ENCODE measurements at places on chromosomes 12 and 14.

GRCh38 chr14:27006570-27006969 lies 408.7 kb upstream of the NOVA1 start:
- no peak for DNase-seq

GRCh38 chr14:24179294-24179960 lies 7.5 kb downstream of the REC8 start:
- no peak for DNase-seq

DNA sequence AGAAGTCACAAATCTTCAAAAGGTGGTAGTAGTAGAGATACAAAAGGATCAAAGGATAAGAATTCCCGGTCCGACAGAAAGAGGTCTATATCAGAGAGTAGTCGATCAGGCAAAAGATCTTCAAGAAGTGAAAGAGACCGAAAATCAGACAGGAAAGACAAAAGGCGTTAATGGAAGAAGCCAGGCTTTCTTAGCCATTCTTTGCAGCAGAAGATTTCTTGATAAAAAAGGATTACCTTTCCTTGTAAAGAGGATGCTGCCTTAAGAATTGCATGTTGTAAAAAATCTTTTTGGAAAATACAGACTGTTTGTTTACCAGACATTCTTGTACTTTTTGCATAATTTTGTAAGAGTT lies 6.6 kb downstream of the PNN start:
- no peak for DNase-seq

DNA sequence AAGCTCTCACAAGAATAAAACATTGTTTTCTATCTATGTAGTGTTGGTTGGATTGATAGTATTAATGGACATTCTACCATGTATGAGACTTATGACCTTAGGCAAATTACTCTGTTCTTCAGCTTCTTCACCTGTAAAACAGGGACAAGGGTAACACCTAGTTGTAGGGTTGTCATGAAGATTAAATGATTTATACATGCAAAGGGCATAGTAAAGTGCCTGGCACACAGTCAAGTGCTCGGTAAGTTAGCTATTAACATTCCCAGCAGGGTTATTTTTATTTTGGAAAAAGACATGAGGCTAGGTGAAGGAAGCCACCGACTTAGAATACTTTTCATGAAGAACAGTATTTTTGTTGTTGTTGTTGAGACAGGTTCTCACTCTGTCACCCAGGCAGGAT lies 71.2 kb upstream of the PLXNC1 start:
- DNase-seq = no peak

- no peak for DNase-seq
These were observed 53.2 kb upstream of the AMN1 start for GRCh38 chr12:31781894-31782540.

DNA sequence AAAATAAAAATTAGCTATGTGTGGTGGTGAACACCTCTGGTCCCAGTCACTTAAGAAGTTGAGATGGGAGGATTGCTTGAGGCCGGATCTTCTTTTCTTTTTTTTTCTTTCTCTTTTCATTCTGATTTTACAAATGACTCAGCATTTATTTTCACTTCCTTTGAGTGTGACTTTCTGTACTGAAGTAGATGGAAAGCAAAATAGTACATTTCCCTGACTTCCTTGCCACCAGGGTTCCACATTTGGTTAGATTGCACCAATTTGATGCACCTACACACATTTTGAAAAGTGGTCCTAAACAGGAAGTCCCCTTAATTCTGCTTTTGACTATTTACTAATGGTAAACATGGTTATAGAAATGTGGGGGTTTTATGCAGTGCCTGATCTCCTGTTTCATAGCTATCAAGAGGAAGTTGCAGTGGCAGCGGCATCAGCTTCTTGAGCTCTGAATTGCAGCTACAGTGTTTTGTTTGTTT lies 13.0 kb upstream of the LEMD3 start:
- peak; percentile 29 for DNase-seq

GRCh38 chr12:122161682-122162081 lies 12.3 kb downstream of the IL31 start:
- DNase-seq = no peak

DNA sequence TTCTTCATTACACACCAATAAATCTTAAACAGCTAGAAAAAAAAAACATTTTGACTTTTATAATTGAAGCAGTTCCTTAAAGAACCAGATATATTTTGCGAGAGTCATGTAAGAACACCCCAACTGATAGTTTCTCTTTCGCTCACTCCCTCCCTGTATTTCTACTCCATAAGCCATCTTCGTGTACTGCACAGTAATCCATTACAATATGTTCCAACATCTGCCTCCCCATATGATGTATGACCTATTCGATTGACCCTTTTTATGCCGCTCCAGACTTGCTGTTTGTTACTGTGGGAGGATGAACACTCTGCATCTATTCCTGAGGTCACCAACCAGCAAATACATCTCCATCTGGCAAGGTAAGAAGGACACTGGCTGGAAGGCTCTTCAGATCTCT lies 331.7 kb downstream of the SOX5 start:
- DNase-seq = no peak

GRCh38 chr14:105420101-105420973 lies 710 bp downstream of the MTA1 start:
- no peak for DNase-seq

DNA sequence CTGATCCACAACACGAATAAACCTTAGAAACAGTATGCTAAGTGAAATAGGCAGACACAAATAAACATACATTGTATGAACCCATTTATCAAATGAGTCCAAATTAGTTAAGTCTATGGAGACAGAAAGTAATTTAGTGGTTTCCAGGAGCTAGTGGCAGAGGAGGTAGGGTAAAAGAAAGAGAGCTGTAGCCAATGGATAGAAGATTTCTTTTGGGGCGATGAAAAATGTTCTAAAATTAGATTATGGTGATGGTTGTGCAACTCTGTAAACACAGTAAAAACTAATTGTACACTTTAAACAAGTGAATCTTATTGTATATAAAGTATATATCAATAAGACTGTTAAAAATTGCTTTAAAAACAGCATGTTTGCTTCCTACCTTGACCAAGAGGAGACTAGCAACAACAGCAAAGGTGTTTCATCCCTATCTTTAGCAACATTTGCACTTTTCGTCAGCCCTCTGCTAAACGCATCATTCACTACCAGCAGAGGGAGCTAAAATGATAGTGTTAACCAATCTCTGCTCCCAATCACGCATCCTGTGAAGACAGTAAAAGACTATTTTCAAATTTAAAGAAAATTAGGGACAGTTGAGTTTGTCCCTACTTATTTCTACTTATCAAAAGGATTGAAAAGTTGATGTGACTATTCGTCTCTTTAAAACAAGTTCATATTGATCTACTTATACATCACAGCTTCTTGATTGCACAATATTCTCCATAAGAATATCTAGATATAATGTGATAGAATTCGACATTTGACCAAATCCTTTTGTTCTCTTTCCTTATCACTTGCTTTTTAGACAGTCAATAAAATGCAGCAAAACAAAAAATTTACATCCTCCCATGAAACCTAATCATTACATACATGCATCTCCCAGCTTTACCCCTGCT lies 24.0 kb upstream of the LGR5 start:
- peak; percentile 53 for DNase-seq

DNA sequence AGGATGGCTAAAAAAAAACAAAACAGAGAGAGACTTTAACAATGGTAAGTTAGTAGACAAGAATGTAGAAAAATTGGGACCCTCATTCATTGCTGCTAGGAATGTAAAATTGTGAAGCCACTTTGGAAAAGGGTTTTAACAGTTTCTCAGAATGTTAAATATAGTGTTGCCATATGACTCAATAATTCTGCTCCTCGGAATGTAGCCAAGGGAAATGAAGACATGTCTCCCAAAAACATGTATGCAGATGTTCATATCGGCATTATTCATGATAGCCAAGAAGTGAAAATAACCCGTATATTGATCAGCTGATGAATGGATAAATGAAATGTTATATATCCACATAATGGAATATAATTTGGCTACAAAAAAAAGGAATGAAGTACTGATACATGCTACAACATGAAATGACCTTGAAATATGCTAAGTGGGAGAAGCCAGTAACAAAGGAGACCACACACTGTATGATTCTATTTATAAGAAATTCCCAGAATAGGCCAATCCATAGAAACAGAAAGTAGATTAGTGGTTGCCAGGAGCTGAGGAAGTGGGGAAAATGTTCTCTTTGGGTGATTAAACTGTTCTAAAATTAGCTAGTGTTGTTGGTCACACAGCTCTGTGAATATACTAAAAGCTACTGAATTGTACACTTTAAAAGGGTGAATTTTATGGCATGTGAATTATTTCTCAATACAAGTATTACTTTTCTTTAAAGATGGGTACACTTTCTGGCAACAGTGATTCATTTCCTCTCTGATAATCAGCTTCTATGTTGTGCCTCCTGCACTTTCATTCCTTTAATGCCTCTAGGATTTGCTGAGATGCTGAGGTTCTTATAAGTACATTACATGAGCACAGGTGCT lies 132.5 kb downstream of the DAAM1 start:
- peak; percentile 86 for DNase-seq

GRCh38 chr14:21268617-21269251 lies 508 bp downstream of the HNRNPC start:
- DNase-seq = peak; percentile 75

- DNase-seq = no peak
These were observed 58.3 kb upstream of the FRMD6 start for GRCh38 chr14:51593397-51593796.

DNA sequence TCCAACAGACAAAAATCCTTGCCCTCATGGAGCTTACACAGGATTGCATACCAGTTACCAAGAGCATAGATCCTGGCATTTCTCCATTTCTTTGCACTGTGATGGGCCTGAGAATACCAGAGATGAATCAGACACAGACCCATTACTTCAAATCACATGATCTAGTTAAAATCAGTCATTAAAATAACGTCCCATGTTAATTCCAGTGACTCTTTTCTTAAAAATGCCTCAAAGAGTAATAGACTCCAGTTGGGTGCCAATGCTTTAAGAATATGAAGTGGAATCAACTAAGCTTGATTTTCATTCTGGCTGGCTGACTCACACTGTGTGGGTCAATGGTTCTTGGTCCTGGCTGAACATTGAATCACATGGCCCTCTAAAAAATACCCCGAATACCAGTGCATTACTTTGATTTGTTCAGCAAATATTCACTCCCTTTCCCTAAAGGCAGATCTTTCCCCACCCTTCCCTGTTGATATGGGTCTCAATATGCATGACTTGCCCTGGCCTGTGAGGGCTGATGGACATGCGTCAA lies 11.0 kb downstream of the ASB2 start:
- DNase-seq = peak; percentile 94

GRCh38 chr14:85420707-85421106 lies 109.2 kb upstream of the FLRT2 start:
- DNase-seq = no peak

DNA sequence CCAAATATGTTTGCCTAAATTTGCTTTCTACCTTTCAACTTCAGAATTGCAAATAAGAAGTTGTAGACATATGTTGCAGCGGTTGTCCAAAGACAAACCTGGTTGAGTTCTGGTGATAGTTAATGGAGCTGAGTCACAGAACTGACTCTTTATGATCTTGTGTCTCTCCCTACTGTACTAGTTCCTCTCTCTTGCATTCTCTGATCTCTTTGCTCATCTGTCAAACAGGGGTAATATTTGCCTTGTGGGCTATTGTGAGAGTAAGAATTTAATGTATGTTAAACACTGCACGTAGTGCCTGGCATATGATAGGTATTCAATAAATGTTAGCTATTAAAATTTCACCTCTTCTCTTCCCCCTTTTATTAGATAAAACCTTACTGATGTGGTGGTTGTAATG lies 283.5 kb upstream of the RGS6 start:
- no peak for DNase-seq

GRCh38 chr14:34794217-34794616 lies 79.8 kb upstream of the CFL2 start:
- DNase-seq = peak; percentile 29

- no peak for DNase-seq
These were observed 52.8 kb downstream of the FOS start for GRCh38 chr14:75331471-75331870.

- DNase-seq = no peak
These were observed 51.3 kb downstream of the SH2B3 start for GRCh38 chr12:111457071-111457470.

- no peak for DNase-seq
These were observed 57.3 kb upstream of the E2F7 start for GRCh38 chr12:77122661-77123060.

- DNase-seq = no peak
These were observed 141.0 kb downstream of the SRGAP1 start for GRCh38 chr12:63985456-63985855.

DNA sequence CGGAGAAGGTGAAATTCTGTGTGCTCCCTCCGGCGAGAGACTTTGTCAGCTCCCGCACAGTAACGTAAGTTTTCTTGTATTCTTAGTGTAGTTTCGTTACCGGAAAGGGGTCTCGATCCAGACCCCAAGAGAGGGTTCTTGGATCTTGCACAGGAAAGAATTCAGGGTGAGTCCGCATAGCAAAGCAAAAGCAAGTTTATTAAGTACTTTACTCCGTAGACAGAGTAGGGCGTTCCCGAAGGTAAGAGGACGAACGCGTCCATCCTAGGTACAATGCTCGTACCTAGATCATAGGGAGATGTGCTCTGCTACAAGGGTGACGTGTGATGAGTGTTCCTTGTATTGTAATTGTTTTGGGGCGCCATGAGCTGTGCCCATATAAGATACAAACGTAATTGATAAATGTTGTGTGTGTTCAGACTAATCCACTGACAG lies 293 bp downstream of the IFI27L1 start:
- peak; percentile 27 for DNase-seq

- no peak for DNase-seq
These were observed 3.5 kb upstream of the KLC1 start for GRCh38 chr14:103625356-103626095.

DNA sequence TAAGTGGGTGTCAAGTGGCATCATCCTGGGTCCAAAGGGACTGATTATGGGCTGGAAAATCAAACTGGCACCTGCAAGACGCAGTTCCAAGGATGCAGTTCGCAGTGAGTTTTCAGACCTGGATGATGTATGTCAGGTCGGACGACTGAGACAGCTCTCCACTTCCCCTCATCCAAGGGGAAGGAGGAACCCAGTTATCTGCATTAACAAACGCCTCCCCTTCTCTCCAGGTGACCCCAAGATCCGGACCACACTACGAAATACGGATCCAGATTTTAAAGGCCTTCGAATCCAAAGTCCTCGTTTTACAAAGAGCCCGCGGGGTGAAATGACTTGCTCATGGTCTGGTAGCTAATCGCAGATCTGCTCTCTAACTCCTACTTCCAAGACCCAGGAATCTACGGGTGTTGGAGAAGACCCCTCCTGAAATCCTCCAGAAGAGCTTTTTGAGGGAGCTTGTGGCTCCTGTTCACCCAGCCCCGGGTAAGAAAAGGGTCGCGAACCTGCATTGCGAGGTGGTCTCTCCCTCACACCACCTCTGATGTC lies 460 bp upstream of the SYNE2 start:
- no peak for DNase-seq

GRCh38 chr14:98210045-98210672 lies 1061.8 kb downstream of the BCL11B start:
- no peak for DNase-seq

Data from iris pigment epithelial cell (primary cell).